ENCODE measurements at places on chromosomes 12 and 14.

DNA sequence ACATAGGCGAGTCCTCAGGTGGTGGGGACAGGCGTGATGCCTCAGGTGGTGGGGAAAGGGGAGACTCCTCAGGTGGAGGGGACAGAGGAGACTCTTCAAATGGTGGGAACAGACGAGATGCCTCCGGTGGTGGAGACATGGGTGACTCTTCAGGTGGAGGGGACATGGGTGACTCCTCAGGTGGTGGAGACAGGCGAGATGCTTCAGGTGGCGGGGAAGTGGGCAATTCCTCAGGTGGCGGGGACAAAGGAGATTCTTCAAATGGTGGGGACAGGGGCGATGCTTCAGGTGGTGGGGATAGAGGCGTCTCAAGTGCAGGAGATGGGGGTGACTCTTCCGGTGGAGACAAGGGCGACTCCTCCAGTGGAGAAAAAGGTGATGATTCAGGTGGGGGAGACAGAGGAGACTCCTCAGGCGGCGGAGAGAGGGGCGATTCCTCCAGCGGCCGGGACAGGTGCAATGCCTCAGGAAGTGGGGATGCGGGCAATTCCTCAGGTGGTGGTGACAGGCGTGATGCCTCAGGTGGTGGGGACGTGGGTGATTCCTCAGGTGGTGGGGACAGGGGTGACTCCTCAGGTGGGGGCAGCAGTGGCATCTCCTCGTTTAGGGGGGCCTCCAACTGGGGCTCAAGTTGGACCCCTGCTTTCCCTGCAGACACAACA is 8.7 kb downstream of the KMT2D start:
- DNase-seq, result no peak

- no peak for DNase-seq
Observed at GRCh38 chr12:48602192-48602989, 32.5 kb upstream of the LALBA start.

DNA sequence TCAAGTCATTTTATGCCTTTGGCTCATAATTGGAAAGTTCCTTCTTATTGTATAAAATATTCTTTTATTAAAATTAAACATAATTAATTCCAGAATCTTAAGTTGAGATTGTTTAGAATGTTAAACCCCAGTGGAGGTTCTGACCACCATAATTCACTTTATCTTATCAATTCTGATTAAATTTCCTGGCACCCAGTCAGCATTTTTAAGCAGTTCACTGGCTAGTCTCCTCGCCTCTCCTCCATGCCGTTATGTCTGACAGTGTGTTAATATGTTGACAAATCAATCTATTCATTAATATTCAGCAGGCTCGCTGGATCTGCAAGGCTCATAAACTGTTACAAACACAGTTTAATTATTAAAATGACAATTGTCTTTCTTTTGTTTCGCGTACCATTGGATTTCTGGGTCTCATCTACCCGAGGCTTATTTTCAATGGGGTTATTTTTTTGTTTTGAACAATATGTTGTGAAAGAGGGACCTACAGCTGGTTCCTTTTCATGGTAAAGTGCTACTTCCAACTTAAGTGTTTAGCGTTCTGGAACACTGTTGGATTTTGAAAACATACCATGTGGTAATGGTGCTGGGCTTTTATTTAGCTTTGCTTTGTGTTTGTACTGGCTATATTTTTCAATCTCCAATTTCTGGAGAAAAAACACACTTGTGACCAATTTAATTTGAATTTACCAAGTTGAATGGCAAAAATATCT is 339.7 kb downstream of the PRKD1 start:
- no peak for DNase-seq

- no peak for DNase-seq
Observed at GRCh38 chr12:104562763-104563162, 106.0 kb downstream of the CHST11 start.

- DNase-seq, result no peak
Observed at GRCh38 chr14:69770559-69770958, 3.6 kb downstream of the SRSF5 start.

DNA sequence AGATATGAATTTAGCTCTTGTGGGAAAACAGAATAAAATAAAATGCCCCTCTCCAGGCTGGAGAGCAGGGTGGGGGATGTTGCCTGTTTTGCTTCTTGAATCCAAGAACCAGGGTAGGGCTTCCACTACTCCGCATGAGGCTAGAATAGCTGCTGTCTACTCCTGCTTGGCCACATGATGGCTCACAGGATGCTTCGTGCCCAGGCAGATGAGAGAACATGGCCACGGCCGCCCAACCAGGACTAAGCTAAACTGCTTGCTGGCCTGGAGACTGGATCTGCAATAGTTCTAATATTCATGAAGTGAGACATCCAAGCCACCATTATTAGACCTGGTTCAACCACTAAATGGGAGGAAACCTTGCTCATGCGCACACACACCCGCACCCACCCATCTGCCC is 122.2 kb upstream of the METAP2 start:
- DNase-seq, result no peak

DNA sequence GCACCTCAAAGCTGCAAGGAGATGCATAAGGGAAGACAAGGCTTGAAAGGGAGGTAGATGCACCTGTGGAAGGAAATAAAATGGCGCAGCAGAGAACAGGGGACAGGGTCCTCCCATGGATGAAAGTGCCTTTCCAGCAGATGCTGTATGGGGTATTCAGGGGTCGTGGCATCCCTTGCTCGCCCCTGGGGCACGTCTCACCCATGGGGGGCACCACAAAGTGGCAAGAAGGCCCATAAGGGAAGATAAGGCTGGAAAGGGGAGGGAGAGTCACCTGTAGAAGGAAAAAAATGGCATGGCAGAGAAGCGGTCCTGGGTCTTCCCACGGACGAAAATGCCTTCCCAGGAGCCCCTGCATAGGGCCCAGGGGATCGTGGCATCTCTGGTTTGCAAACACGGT is 265.1 kb downstream of the ALG10 start:
- DNase-seq, result no peak

DNA sequence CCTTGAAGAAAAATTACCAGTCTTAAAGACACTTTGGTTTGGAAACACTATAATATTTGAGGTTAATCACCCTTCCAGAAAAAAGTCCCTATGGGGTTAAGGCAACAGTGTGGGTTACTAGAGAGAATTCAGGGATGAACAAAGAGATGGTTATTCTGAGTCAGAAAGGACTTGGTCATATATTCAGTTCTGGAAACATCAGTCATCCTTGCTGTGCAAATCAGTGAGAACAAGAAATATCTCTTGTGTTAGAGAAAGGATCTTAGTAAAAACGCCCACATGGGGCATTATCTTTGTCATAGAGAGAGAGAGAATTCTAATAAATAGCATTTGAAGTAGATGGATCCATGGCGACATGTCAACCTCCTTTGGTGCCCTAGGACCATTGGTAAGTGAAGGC is 59.4 kb upstream of the E2F7 start:
- no peak for DNase-seq

GRCh38 chr12:104902125-104902524 is 56.0 kb downstream of the SLC41A2 start:
- no peak for DNase-seq

GRCh38 chr14:64605926-64606685 is 56.3 kb downstream of the PPP1R36 start:
- no peak for DNase-seq

GRCh38 chr14:67704484-67705089 is 2.9 kb downstream of the RDH12 start:
- peak; percentile 62 for DNase-seq

DNA sequence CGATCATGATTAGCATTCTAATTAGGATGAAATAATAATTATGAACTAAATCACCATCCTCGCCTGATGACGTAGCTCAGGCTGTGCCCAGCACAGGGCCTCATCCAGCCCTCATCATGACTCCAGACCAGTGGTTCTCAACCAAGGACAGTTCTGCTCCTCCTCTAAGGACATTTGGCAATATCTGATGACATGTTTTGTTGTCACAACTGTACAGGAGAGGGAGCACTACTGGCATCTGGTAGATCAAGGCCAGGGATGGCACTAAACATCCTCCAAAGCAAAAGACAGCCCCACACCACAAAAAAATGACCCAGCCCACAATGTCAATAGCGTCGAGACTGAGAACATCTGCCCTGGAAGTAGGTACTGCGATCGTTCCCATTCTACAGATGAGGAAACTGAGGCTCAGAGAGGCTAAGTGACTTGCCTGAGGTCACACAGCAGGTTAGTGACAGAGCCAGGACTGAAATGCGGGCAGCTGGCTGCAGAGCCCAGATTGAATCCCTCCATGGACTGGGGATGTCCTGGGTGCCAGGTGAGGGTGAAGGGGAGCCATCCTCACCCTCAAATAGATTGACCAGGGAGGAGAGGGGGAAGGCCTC is 15.5 kb downstream of the TRPV4 start:
- DNase-seq, result no peak

- DNase-seq, result no peak
Observed at GRCh38 chr12:6813363-6813762, 8.3 kb upstream of the GPR162 start.

GRCh38 chr14:34086223-34086757 is 135.4 kb upstream of the EGLN3 start:
- no peak for DNase-seq

- no peak for DNase-seq
Observed at GRCh38 chr12:111850526-111850925, 8.5 kb downstream of the MAPKAPK5 start.

GRCh38 chr14:60945984-60946383 is 34.9 kb downstream of the TRMT5 start:
- DNase-seq, result no peak

- DNase-seq, result no peak
Observed at GRCh38 chr14:53894456-53894855, 62.2 kb downstream of the BMP4 start.

DNA sequence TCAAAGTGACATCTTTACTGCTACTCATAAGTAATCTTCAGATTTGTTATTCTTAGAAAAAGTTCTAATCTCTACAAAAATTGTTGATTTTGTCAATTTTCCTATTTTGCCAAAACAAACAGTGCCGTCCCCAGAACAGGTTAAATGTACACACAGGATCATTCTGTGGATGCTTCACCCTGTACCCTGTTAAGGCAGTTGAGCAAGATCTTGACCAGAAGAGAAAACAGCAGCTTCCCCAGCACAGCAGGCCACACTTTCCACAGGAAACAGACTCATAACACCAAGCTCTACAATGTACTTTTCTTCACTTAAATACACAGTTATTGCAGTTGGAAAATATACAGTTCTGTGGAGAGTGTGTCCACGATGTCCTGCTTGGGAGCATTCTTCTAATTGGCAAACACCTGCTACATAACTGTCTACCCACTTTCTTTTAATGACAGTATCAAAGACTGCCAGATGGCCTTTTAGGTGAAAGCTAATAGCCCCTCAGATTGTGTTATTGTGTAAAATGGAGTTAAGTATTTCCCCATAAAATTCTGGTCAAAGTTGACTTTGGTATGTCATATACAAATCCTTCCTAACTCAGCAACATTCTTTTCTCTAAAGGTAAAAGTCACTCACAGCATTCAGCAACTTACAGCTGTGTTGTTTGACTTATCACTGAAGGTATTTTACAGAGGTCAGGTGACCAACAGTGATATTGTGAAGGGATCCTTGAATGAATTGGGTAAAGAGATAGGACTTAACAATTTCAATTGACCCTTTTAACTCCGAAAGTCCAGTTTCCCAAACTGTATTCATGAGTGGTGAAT is 77.0 kb downstream of the SEC23A start:
- no peak for DNase-seq

DNA sequence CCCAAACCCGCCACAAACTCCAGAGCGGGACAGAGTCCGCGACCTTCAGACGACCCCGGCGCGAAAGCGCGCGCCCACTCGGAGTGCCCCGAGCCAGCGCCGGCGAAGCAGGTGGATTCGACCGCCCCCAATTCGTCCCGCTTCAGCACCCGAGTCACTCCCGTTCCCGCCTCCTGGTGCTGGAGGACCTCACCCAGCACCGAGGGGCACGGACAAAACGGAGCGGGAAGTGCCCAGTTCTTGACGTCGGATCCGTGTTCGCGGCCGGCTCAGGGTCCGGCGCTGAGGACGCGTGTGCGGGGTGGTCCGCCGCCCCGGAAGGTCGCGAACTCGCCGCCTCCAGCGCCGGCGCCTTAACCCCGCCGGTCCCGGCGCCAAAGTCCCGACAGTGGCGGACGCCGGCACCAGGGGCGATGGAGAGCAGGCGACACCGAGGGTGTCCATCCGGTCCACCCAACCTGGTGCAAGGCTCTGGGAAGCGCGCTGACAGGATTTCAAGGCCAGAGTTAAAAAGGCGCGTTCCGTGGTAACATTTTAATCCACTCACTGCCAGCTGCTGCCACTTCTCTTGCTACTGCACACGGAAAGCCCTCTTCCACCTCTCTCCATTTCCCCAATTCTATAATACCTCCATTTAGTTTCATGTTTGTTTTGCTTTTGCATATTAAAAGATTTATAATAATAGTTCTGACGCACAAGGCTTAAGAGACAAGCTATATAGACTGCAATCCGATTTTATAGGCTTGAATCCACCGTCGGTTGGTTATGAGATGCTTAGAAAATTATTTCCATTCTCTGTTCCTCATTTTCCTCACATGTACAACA is 240.0 kb upstream of the CPNE8 start:
- DNase-seq, result no peak

- DNase-seq, result peak; percentile 15
Observed at GRCh38 chr14:91996948-91997371, 42.9 kb downstream of the TRIP11 start.

DNA sequence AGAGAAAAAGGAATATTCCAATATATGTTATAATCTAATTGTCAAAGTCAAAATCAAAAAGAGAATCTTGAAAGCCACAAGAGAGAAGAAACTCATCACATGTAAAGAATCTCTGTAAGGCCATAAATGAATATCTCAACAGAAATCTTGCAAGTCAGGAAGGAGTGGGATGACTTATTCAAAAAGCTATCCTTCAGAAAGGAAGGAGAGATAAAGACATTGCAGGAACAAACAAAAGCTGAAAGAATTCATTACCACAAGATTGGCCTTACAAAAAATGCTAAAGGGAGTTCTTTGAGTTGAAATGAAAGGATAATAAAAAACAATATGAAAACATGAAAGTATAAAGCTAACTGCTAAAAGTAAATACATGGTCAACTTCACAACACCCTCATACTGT is 286.8 kb downstream of the LRIG3 start:
- DNase-seq, result no peak

- no peak for DNase-seq
Observed at GRCh38 chr12:114238808-114239207, 167.1 kb downstream of the TBX5 start.

GRCh38 chr14:69719501-69719951 is 47.4 kb upstream of the SRSF5 start:
- DNase-seq, result no peak

GRCh38 chr12:5660238-5660637 is 228.3 kb downstream of the NTF3 start:
- no peak for DNase-seq

DNA sequence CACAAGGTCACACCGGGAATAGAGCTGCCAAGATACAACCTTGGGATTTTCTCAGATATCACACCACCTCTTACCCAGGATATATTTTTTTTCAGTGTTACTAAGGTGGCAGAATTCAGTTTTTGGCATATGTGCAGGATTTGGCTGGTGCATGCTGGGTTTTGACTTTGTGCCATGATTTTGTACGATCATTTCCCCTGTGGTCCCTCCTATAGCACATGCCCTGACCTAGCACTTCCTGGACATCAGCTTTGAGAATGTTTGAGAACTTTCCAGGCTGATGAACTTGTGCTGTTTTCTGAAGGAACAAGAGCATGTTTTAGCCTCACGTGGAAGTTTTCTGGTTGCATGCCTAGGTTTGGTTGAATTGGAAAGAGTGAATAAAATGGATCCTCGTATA is 11.0 kb upstream of the TBPL2 start:
- no peak for DNase-seq

All from Panc1 (cell line).